Stimulated activated CD4-positive, alpha-beta T cell treated with anti-CD3 and anti-CD28 coated beads, Interleukin-4, amount 100 ng/mL, for 24 hours (primary cell): ENCODE measurements at places on chromosomes 7 and 10.

- DNase-seq: no peak
Observed at GRCh38 chr7:28661826-28662595, 249.7 kb downstream of the CREB5 start.

- peak; percentile 8 for DNase-seq
Observed at GRCh38 chr7:36777062-36777461, 52.8 kb upstream of the AOAH start.

- DNase-seq: no peak
Observed at GRCh38 chr10:34794835-34795234, 20.3 kb downstream of the PARD3 start.

DNA sequence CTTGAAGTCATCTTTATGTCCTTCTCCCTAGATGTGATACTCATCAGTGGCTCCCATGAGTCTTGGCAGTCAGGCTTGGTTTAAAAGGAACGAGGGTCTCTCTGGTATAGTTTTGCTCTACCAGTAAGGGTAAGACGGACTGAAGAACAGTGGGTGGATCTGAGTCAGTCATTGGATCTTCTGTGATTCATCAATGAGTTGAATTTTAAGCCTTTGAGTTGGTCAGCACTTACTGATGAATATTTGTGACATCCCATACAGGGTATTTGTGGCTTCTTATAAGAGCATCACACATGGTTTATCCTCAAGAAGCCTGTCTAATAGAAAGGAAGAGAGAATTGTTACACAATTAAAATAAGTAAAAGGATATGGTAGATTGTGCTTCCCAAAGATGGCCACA is 87.3 kb upstream of the NAMPT start:
- no peak for DNase-seq

GRCh38 chr7:151518105-151518946 is 1.4 kb downstream of the RHEB start:
- peak; percentile 67 for DNase-seq

- DNase-seq: peak; percentile 7
Observed at GRCh38 chr10:11517150-11517549, 94.3 kb downstream of the USP6NL start.

DNA sequence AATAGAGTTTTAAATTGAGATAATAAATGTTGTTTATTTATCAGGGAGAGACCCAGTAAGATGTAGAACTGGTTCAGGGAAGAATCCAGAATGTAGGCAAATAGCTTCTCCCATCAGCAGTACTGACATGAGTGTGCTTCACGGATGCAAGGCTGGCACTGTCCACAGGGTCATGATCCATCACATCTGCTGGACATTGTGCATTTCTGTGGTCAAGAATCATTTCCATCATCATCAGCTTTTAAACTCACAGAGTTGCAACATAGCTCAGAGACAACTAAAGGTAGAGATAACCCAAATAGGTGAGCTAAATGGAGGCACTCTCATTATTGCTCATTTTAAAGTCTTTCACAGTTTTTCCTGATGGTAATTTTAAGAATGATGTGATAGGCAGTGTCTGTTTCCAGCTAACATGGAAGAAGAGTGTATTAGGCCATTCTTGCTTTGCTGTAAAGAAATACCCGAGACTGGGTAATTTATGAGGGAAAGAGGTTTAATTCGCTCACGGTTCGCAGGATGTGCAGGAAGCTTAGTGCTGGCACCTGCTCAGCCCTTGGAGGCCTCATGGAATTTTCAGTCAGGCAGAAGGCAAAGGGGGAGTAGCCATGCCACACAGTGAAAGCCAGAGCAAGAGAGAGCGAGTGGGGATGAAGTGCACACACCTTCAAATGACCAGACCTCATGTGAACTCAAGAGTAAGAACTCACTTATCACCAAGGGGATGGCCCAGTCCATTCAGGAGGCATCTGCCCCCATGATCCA is 80.8 kb downstream of the INPP5A start:
- no peak for DNase-seq

- DNase-seq: no peak
Observed at GRCh38 chr10:78968943-78969342, 99.8 kb upstream of the ZMIZ1 start.

- DNase-seq: no peak
Observed at GRCh38 chr10:112619556-112619955, 172.5 kb downstream of the VTI1A start.

DNA sequence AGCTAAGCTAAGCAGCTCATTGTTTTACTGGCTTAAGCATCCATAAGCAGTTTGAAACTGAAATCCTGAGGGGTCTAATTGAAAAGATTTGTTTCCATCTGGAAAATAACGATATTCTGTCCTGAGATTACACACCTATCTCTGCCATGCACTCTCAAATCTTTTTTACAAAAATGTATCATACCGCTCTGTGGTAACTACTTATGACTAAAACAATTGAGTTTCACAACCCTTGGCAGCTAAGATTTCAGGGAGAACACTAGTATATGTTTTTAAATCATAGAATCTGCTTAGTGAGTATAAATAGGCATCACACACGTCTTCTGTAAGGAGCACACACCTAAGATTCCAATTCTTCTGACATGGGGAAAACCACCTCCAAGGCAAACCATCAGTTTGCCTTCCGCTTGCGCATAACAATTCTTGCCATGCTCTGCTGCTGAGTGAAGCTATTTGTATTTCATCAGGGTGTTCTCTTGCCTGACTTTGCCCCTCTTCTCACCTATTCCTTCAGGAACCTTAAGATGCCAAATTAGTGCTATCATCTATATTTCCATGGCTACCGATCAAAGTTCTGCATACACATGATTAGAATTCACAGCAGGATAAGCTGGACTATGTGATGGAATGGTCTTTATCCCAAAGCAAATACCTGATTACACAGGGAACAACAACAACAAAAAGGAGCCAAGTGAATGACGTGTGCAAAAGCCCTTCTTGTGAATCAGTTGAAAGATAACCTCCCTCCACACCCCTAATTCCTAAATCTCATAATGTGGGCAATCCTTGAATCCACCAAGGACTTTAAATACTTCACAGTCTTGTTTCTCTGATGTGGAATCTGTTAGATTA is 40.9 kb downstream of the PRPF18 start:
- no peak for DNase-seq

DNA sequence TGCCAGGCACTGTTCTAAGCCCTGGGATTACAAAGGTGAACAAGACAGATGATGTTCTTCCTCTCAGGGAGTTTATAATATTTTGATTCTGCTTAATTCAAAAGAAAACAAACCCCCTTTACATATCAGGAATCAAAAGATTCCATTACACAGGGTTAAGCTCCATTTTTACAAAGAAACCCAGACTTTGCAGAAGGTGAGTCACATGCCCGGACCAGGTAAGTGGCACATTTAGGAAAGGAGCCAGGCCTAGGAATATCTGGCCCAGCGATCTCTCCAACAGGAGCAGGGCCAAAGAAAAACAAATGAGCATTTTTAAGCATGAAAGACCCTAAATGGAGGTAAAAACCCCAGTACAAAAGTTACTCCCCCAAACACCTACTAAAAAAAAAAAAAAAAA is 1.1 kb downstream of the STN1 start:
- no peak for DNase-seq

DNA sequence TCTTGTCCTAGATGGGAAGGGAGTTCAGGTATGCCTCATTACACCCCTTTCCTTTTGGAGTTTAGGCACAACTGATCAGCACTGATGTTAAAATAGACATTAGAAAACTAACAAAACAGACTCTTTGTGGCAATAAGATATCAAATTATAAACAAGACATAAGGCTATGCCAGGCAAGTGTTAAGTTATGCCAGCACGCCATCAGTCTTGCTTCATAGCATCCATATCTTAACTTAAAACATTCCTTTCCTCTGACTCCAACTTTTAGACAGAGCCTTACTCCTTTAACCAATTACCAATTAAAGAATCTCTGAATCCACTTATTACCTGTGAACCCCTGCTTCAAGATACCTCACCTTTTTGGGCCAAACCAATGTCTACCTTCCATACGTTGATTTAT is 126.2 kb upstream of the ETV1 start:
- no peak for DNase-seq

DNA sequence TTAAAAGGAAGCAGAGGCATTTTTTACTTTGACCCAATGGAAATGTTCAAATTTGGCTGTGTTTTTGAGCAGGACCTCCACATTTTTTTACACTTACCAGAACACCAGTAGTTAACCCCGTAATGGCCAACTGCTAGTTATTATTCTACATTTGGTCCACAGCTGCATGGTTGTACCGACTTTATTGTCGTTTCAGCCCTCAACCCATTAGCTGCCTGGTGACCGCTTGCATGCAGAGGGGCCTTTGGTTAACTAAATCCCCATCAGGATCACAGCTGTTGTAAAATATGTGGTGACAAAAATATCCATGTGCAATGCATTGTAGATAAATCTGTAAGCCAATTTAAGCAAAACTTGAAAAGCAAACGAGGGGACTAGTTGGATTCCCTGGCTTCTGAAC is 342.2 kb upstream of the MEOX2 start:
- DNase-seq: no peak

- DNase-seq: no peak
Observed at GRCh38 chr10:127303746-127304145, 107.4 kb upstream of the INSYN2A start.

DNA sequence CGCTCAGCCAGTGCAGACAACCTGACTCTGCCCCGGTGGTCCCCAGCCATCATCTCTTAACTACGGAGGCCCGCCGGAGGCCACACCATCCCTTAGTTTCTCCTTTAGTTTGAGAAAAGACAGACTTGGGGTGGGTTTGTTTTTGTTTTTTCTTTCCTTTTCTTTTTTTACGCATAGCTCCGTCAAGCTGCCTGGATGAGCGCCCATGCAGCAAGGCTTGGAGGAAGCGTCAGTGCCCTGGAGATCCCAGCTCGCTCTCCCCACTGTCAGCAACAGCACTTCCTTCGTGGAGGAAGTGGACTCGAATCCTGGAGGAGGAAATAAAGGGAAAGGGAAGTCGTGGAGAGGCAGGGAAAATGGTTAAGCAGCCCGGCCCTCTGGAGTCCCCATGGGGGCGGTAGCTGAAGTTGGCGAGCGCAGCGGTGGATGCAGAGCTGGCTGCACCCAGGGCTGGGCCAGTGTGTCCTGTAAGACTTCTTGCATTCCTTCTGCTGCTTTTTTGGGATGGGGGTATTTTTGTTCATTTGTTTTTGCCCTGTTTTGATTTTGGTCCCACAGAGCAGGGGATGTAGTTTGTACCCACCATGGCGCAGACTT is 35.9 kb upstream of the GJD4 start:
- no peak for DNase-seq

- DNase-seq: no peak
Observed at GRCh38 chr10:22625516-22626290, 88.7 kb downstream of the PIP4K2A start.

- no peak for DNase-seq
Observed at GRCh38 chr10:92857904-92858514, 9.7 kb downstream of the EXOC6 start.

GRCh38 chr7:127536741-127537140 is 48.7 kb downstream of the GCC1 start:
- DNase-seq: no peak

- DNase-seq: no peak
Observed at GRCh38 chr10:31804352-31804810, 124.2 kb downstream of the ARHGAP12 start.

GRCh38 chr10:95389176-95389575 is 98.4 kb upstream of the PDLIM1 start:
- DNase-seq: no peak

DNA sequence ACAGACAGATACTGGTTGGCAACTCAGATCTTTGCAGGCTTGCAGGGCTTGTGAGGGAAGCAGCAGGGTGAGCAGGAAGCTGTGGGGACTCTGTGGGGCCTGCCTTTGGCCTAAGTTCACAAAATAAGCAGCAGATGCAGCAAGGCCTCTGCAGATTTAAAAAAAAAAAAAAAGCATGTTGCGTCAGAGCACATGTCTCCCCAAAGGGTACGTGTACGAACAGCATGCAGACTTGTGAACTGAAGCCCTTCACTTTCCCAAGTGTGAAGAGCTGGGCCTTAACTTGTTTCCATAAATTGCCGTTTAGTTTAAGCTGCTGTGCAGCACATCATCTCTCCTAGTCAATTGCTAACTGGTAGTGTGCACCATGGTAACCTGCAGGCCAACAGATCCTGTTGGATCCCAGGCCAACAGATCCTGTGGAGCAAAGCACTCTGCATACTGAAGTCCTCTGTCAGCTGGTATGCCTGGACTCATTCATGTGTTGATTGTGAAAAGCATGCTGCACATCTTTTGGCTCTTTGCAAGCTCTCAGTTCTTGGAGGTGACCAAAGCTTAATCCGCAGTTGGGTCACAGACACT is 10.8 kb upstream of the XPNPEP1 start:
- no peak for DNase-seq

GRCh38 chr7:5679048-5679812 is 102.2 kb downstream of the RNF216 start:
- DNase-seq: no peak

GRCh38 chr10:127020260-127020659 is 115.0 kb downstream of the DOCK1 start:
- DNase-seq: no peak

GRCh38 chr7:16685535-16685934 is 39.6 kb downstream of the BZW2 start:
- DNase-seq: no peak

DNA sequence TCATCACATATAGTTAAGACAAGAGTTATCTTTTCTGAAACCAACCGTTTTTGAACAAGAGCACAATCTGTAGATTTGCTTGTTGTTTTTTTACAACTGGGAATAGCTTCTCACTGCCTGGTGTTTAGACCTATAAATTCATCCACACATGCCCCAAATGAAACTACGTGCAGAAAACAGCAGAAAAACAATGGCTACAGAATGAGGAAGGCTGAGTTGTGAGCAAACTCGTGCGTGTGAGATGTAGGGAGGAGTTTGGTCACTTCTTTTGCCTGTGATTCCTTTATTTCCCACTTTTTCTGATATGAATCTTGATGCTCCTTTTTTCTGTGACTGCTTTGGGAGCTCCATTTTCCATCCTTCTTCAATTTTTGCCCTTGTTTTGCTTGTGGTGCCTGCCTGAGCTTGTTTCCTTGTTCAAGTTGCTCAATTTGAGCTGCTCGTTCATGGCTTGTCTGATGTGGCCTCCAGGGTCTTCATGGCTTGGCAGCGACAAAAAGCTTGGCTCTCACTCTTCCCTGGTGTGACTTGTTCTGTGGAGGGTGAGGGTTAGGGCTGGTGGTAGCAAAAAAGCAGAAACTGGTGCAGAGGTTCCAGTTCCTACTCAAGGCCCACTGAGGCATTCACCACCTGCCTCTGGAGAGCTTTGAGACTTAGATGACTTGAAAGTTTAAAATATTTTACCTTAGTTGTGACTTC is 76.9 kb downstream of the ZNF365 start:
- no peak for DNase-seq
